Stimulated activated CD4-positive, alpha-beta T cell treated with anti-CD3 and anti-CD28 coated beads, Interleukin-15, amount 100 ng/mL, for 1 hour (primary cell): ENCODE measurements at places on chromosomes 1 and 21.

DNA sequence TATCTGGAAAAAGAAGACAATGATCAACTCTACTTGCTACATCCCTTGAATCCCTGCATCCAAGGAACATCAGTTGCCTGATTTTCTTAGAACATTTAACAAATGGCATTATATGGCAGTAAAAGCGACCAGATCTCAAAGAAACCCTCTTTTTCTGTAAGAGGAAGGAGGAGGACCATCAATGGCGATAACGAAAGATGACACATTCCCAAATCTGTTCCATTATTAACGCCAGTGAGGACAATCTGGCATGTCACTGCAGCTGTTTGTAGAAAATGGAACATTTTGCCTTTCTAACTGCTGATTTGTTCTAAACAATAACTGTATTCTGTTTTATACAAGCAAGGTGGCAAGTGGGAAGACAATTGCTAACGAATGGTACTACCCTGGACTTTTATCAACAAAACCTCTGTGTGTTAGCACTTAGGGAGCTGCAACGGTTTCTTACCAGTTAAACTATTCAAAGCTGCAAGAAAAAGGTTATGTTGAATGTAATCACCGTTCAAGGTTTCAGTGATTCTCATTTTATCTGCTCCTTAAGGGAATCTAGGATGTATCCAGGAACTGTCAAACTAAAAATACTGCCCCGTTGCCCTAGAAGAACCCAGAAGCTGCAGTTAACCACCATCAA is 251.9 kb downstream of the SDCCAG8 start:
- DNase-seq, result no peak

DNA sequence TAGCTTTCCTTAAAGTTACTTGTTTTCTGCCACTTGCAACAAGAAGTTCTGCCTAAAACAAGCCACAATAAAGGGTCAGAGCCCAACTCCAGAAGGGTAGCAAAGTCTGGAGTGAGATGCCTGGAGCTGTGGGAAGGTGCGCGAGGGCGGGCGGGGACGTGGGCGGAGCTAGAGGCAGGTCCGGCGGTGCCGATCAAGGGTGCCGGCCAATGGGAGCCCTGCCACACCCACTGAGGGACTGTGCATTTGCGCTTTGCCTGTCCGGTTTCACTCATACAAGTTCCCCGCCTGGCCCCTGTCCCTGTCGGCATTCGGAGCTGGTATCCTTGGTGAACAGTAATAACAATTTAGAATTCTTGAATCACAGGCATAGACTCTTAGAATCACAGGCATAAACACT is 732.4 kb downstream of the MATN1 start:
- DNase-seq, result no peak

DNA sequence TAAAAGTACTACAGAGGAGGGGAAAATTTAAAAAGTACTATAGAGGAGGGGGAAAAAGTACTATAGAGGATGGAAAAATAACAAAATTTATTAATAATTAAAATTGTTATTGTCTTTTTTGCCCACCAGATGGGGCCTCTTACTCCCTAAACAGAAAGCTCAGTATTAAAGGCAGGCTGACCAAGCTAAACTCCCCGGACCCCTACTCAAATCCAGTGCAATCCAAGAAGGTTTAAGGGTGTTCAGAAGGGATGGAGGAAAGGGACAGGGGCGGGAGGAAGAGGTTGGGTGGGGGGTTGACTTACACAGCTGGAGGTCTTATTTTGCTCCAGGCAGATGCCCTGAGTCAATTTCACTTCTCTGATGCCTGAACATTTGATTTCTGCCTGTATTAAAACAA is 13.7 kb downstream of the CD34 start:
- no peak for DNase-seq

DNA sequence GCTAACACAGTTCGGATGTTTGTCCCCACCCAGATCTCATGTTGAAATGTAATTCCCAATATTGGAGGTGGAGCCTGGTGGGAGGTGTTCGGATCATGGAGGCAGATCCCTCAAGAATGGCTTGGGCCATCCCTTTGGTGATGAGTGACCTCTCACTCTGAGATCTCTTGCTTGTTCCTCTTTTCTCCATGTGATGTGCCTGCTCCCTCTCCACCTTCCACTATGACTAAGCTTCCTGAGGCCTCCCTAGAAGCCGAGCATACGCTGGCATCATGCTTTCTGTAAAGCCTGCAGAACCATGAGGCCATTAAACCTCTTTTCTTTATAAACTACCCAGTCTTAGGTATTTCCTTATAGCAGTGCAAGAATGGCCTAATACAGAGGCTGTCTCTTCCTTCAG is 8.1 kb upstream of the PLA2G5 start:
- no peak for DNase-seq

- no peak for DNase-seq
Observed at GRCh38 chr1:53685272-53686051, 53.5 kb downstream of the GLIS1 start.

GRCh38 chr1:192939440-192939839 is 119.7 kb downstream of the UCHL5 start:
- DNase-seq, result no peak

- no peak for DNase-seq
Observed at GRCh38 chr1:24558902-24559791, 3.3 kb downstream of the NCMAP start.

GRCh38 chr1:116107371-116107770 is 3.8 kb upstream of the MAB21L3 start:
- no peak for DNase-seq

GRCh38 chr1:2001773-2002411 is 1.7 kb downstream of the CFAP74 start:
- DNase-seq, result no peak

DNA sequence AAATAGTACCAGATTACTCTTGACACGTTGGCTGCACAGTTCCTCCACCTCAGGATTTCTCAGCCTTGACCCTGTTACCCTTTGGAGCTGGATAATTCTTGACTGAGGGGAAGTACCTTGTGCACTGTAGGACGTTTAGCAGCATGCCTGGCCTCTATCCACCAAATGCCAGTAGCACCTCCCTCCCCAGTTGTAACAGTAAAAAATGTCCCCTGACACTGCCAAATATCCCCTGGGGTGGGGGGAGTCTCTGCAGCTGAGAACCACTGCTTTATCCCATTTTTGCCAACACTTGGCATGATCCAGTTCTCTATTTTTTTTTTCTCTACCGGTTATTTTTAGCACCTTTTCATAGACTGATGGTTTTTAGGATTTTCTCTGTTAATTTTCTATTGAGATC is 34.0 kb downstream of the C1orf198 start:
- DNase-seq, result no peak

DNA sequence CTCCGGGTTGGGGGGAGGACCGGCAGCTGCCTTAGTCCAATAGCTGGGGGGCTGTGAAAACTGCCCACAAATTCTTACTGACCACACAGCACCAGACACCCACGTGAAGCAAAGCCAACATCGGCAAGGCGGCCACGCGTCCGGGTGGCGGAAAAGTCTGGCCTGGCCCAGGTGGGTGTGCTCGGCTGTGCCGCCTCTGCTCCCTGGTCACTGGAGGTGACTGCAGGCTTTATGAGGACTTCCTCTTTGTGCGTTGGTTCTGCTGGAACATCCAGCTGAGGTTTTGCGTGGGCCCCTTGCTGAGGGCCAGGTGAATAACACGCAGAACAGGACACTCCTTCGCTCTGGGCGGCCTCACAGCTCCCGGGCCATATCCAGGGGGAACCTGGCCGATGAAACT is 35.4 kb downstream of the FAAP20 start:
- no peak for DNase-seq

DNA sequence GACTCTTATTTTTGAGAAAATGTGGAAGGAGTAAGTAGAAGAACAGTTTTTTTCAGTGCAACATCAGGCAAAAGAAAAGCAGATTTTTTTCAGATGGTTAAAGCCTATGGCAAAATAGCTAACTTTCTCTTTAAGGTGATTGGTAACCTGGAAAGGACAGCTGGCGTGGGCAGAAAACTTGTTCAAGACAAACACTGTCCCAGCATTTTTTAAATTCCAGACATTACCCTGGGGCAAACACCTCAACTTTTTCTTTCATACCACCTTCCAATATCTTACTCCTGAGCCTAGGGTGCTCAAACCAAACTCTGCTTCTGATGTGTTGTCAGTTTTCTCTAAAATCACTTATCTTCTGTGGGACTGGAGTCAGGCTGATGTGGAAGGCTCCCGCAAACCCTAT is 2.7 kb upstream of the LEPR start:
- no peak for DNase-seq

- no peak for DNase-seq
Observed at GRCh38 chr1:41751804-41752513, 166.8 kb downstream of the HIVEP3 start.

DNA sequence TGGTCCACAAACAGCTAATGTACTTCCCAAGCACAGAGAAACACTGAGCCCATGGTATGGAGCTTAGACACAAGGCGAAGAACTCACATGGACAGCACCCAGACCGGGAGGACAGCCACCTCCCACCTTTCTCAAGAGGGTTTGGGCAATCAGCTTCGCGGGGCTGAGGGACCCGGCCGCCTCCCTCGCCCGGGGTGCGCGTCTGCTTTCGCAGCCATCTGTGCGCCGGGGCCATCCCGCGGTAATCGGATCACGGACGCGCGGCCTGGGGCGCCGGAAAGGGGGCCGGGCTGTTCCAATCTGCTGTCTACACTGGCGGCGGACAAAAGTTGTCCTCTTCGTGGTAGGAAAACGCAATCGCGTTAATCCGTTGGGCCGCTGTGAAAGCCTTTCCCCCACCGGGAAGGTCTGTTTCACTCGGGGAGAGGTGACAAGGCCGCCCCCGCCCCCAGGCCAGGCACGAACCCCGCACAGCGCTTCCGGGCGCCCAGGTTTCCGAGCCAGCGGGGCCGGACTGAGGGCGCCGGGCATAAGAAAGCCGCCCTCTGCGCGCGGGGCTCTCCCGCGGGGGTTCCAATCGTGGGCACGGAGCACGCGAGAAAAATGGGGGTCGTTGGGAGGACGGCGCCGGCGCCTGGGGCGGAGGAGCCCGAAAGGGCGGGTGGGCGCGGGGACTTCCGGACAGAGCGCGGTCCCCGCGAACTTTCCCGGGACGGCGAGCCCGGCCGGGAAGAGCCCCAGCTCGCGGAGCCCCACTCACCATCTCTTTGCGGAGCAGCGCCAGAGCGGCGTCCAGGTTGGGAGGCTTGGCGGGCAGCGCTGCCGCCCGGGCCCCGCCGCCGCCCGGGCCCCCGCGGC is 664 bp downstream of the FAM89A start:
- no peak for DNase-seq

DNA sequence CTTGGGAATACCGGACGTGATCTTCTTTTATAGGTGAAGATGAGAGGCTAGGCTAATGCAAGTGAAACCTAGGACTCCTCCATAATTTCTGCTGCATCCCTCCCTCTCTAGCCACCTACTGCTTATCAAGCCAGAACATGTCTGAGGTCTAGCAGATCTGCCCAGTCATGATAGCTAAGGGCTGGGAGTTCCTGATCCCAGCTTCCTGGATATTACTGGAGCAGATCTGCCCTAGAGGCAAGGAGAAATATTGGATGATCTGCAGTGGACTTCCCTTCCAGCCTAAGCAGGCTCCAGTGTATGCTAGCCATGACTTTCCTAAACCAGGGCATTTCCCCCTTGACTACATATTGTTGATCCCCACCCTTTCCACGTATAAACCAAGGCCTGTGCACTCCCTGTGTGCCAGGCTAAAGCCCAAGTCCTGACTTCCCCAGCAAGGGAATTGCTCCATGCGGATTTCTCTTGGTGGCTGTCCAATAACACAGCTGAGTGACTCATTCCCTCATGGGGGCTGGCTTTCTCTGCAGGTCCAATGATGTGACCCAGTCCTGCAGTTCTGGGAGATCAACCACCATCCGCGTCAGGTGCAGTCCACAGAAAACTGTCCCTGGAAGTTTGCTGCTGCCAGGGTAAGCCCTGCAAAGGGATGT is 15.5 kb upstream of the SARS1 start:
- DNase-seq, result no peak

GRCh38 chr1:91450260-91450659 is 45.6 kb upstream of the HFM1 start:
- no peak for DNase-seq

GRCh38 chr21:28489162-28489561 is 503.5 kb downstream of the LTN1 start:
- no peak for DNase-seq

DNA sequence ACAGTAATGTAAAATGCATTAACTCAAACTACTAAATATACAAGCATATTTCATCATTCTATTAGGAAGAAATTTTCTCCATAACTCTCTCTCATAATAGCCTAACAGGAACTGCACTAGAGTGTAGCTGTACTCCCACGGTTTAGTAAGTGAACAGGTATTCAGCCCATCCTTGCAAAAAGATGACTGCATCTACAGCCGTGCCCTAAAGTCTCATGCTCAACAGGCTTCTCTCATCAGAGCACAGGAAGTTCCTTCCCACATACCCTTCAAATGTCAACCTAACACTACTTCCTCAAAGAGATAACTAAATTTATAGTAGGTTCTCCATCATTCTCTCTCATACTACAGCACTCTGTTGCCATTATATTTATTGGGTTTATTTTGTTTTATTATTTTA is 251.6 kb downstream of the AKT3 start:
- no peak for DNase-seq

GRCh38 chr1:64302971-64303370 is 99.5 kb downstream of the UBE2U start:
- no peak for DNase-seq

DNA sequence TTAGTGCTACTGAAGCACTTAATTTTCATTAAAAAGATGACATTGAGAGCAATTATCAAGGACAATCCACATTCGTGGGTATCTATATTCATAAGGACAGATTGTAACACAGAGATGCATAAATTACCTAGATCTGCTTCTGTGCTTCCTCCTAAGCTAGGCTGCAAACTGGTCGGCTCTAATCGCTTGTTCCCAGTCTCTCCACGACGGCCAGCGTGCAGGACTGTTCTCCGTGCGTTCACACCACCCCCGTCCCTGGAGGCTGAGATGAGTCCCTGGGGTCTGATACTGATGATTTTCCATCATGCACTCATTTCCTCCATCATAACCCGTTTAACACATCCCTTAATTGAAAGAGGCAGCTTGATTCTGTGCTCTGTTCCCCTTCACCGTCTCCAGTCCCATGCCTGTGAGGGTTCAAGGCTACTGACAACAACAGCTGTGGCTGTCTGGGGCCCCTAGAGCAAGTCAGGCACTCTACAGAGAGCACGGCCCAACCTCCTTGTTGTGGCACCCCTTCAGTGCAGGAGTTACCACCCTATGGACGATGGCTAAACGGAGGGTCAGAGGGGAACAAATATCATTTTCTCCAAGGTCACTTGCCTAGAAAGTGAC is 469.6 kb downstream of the NPHP4 start:
- no peak for DNase-seq

DNA sequence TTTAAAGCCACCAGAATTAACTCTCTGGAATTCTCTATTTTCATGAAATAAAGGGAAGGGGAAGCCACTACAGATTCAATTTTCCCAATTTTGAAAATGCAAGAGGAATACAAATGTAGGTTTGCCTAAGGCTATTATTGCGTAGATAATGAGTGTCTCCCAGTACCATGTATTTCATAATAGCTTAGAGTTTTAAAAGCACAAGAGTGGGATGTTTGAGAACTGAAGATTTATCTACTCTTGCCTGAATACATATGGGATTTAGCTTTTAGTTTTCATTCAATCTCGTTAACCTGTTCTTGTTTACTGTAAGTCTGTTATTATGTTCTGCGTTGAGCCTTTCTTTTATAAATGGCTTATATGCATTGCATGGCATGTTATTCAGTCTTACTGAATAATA is 795.1 kb downstream of the BRINP3 start:
- no peak for DNase-seq
